Kidney (tissue), 22 donors: ENCODE measurements at places on chromosomes 16 and 17. TPM values are rescaled to one million over a fixed set of nuclear protein-coding genes. Genes with fewer than 3 reads are reported as not detected.

The HOXB13 gene
- not detected for total RNA-seq

The OGFOD1 gene
- 39.4 TPM for total RNA-seq

The MMP15 gene
- total RNA-seq, result 31.4 TPM

The KRTAP3-1 gene
- total RNA-seq, result not detected

The TBC1D3H gene
- total RNA-seq, result not detected

- DNase-seq, result peak; percentile 47
Observed at GRCh38 chr17:73394512-73395450, 83.0 kb upstream of the CDC42EP4 start.

GRCh38 chr17:55281649-55282378 is 17.1 kb downstream of the HLF start:
- no peak for DNase-seq

GRCh38 chr17:33049781-33050414 is 58.3 kb downstream of the SPACA3 start:
- DNase-seq, result no peak

GRCh38 chr16:74949309-74949708 is 35.6 kb downstream of the WDR59 start:
- DNase-seq, result no peak
